ENCODE measurements at places on chromosomes 7 and 10.

- DNase-seq, result no peak
These were observed 58.1 kb downstream of the CSGALNACT2 start for GRCh38 chr10:43196131-43196980.

- no peak for DNase-seq
These were observed 84.3 kb upstream of the SKAP2 start for GRCh38 chr7:26948617-26949118.

DNA sequence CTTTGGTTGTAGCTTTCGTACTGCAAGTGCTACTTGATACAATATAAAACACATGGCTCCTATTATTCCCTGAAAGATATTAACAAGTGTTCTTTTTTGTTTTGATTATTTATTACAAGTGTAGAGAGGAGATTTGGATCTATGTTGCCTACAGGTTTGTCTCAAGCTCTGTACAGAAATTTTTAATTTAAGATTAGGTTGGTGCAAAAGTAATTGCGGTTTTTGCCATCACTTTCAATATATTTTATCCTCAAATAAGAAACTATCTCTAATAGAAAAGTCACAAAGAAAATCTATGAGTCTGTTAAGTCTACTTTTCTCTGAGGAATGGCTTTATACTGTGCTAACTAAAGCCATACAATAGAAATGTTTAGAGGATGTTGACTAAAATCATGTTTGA is 1086.1 kb downstream of the GRM8 start:
- DNase-seq, result no peak

DNA sequence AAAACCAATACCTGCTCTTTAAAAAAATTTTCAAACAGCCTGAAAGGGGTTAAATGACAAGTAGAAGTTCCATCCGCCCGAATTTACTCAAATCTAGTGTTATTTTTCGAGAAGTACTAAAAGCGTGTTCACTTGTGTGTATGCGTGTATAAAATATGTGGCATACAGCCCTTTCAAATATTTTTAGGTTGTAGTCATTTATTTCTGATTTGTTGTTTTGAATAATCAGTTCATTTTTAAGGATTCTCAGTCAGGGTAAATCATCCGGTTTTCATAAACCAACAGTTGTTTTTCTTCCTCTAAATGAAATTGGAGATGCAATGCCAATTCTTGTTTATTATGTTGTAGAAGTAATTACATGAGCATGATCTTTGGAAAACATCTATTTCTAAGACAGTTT is 6.9 kb upstream of the SUN1 start:
- DNase-seq, result no peak

DNA sequence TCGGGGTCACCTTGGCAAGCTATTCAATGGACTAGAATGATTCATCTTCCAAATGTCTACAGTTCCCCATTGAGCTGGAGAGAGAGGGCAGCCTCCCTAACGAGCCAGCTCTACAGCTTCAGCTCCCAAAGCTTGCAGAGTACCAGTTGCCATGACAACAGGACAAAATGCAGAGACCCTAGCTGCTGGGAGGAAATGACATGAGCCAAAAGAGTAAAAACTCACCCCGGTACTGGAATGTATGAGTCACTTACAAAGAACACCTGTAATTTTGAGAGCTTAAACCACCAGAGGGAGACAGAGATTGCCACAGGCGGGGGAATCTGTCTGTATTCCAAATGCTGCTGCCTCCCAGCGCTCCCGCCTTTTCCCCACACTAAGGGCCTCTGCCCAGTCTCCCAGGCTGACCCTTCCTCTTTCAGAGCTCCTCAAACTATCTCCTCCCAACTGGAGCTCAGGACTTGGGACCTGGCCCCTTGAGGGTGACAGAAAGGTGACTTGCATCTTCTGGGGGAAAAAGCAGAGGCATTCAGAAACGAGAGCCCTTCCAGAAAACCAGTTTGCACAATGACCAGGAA is 95.5 kb downstream of the CUL2 start:
- DNase-seq, result no peak

DNA sequence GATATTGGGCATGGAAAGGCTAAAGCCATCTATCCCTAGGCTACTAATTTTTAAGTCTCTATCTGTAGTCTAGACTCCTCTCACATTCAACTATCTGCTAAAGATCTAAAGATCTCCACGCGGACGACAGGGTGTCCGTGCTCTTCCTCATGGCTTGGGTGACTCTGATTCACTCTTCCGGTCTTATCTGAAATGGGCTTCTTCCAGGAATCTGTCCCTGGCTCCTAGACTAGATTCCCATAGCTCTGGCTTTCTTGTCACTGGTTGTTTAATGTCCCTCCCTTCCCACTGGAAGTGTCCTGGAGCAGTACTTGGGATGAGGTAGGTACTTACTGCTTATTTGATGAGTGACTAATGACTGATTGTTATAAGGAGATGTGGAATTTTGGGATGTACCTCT is 62.0 kb upstream of the PODXL start:
- DNase-seq, result no peak

DNA sequence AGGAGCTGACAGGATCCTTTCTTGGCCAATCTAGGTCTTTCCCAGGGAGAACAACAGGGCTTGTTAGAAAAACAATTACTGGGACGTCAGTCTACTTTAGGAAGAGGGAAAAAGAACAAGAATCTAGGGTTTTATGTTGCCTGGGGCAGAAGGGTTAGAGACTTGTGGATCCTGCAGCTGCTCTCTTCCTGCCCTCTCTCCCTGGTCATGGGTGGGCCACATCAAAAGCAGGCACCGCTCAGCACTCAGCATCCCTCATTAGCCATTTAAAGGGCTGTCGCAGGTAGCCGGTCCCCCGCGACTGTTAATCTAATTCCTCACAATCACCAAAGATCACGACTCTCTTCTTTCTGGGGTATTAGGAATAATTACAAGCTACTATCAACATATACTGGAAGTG is 631.9 kb downstream of the CALN1 start:
- no peak for DNase-seq

GRCh38 chr7:24767878-24768569 is 10.8 kb upstream of the GSDME start:
- no peak for DNase-seq

DNA sequence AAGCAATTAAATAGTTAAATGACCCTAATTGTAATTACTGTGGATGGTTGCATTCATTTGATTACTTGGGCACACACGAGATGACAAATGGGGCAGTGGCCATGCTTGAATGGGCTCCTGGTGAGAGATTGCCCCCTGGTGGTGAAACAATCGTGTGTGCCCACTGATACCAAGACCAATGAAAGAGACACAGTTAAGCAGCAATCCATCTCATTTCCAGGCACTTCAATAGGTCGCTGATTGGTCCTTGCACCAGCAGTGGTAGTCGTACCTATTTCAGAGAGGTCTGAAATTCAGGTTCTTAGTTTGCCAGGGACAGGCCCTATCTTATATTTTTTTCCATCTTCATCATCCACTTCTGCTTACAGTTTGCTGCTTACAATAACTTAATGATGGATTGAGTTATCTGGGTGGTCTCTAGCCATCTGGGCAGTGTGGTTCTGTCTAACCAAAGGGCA is 8.3 kb downstream of the PCBD1 start:
- DNase-seq, result no peak

- DNase-seq, result no peak
These were observed 120.7 kb upstream of the GDF10 start for GRCh38 chr10:47179291-47179647.

- no peak for DNase-seq
These were observed 152.6 kb downstream of the JMJD1C start for GRCh38 chr10:63313066-63313717.

- no peak for DNase-seq
These were observed 105.1 kb downstream of the PIP4K2A start for GRCh38 chr10:22609251-22609650.

DNA sequence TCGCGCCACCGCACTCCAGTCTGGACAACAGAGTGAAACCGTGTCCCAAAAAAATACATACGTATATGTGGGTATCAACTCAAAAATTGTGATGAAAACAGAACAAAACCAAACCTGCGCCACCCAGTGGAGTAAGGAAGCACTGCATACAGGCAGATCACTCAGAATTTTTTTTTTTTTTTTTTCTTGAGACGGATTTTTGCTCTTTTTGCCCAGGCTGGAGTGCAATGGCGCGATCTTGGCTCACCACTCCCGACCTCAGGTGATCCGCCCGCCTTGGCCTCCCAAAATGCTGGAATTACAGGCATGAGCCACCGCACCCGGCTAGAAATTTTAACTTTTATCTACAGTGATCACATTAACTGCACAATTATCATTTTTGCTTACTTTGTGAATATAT is 9.1 kb upstream of the TMEM236 start:
- no peak for DNase-seq

GRCh38 chr10:93081318-93081717 is 7.6 kb downstream of the CYP26A1 start:
- DNase-seq, result no peak

- no peak for DNase-seq
These were observed 36.0 kb upstream of the LAMB1 start for GRCh38 chr7:108038986-108039385.

- no peak for DNase-seq
These were observed 62.9 kb upstream of the FAM171A1 start for GRCh38 chr10:15433850-15434537.

GRCh38 chr7:149021725-149022062 is 6.6 kb downstream of the PDIA4 start:
- DNase-seq, result no peak

Data from brain pericyte (primary cell).